Stimulated activated CD8-positive, alpha-beta memory T cell treated with anti-CD3 and anti-CD28 coated beads, Interleukin-7, amount 100 ng/mL, for 4 hours (primary cell): ENCODE measurements at places on chromosomes 11 and 22.

- no peak for DNase-seq
Observed at GRCh38 chr11:134126217-134126822, 57.4 kb downstream of the JAM3 start.

DNA sequence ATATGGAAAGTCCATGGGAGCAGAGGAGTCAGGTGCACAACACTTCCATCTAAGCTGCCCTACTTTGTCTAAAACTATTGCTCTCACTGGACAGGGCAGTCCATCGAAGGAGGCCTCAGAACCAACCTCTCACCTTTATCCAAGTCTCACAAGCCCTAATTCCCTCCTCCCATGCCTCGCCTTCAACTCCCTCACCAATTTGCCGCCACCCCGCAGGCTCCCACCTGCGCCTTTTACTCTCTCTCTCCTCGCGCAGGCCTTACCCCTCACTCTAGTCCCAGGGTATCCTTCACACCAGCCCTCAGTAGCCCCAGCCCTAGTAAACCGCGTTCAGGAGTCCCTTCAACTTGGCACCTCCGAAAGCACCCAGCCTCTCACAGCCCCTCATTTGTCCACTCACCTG is 451 bp downstream of the FHIP1B start:
- DNase-seq: no peak

DNA sequence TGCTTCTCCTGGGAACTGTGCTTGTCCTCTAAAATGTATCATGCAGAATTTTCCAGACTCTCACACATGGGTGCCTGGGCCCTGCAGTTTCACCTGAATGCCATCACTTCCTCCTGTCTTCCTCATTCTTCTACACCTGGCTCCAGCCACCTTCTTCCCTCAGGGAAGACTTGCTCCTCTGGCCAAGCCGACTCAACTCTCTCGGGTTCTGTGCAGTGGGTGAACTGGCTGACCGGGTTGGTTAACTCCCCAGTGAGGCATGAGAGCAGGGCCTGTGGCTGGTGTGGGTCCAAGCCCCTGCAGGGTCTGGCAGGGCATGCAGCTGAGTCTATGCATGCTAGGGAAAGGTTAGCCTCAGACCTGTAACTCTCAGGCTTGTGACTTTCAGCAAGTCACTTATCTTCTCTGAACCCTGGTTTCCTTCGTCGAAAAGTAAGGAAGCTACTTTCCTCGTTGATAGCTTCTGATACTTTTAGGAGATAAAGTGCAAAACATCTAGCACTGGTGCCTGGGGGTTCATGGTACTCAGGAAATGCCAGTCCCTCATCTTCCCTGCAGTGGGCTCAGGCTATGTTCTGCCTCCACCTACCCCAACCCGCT is 11.9 kb downstream of the CD82 start:
- DNase-seq: no peak

DNA sequence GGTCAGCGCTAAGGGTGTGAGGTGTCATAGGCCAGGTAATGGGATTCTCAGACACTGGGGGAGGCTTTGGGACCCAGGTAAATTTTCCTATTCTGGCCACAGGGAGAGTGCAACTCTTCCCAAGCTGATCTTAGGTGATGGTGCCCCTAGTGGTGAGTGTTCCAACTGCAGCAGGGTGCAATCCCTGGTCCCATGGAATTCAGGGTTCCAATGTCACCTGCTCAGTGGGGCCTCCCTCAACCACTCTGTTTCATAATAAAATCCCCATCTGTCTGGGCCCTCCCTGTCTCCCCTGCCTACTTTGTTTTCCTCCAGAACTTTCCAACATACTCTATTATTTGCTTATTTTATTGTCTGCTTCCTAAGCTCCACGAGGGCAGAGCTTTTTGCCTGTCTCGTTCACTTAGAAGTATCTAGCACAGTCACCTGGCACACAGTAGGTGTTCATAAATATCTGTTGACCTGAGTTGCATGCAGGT is 2.9 kb upstream of the SGSM1 start:
- DNase-seq: peak; percentile 33

- DNase-seq: no peak
Observed at GRCh38 chr11:2655016-2655719, 44.6 kb downstream of the KCNQ1OT1 start.
